Stimulated activated CD4-positive, alpha-beta T cell treated with anti-CD3 and anti-CD28 coated beads, Interleukin-4, amount 100 ng/mL, for 24 hours (primary cell): ENCODE measurements at places on chromosomes 13 and 19.

GRCh38 chr13:49042476-49042875 lies 66.8 kb downstream of the FNDC3A start:
- DNase-seq: no peak

DNA sequence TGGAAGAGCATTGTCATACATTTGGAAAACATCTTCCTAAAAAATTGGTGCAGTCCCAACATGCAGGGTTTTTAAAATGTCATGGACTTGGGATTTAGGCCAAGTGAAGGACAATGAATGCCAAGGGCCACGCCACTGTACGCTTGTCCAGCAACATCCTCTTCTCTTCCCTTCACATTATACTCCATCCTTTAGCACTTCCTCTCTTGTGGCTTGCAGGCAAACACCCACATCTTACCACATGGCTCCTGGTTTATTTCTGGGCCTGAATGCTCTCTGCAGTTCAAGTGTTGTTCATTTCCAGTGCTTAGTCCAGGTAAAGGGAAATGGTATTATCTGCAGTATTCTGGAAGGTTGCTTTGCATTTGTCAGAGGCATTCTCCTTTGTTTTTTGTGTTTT lies 45.0 kb downstream of the CBY2 start:
- no peak for DNase-seq

- no peak for DNase-seq
Measured at GRCh38 chr19:30172613-30173242, 199.5 kb upstream of the ZNF536 start.

DNA sequence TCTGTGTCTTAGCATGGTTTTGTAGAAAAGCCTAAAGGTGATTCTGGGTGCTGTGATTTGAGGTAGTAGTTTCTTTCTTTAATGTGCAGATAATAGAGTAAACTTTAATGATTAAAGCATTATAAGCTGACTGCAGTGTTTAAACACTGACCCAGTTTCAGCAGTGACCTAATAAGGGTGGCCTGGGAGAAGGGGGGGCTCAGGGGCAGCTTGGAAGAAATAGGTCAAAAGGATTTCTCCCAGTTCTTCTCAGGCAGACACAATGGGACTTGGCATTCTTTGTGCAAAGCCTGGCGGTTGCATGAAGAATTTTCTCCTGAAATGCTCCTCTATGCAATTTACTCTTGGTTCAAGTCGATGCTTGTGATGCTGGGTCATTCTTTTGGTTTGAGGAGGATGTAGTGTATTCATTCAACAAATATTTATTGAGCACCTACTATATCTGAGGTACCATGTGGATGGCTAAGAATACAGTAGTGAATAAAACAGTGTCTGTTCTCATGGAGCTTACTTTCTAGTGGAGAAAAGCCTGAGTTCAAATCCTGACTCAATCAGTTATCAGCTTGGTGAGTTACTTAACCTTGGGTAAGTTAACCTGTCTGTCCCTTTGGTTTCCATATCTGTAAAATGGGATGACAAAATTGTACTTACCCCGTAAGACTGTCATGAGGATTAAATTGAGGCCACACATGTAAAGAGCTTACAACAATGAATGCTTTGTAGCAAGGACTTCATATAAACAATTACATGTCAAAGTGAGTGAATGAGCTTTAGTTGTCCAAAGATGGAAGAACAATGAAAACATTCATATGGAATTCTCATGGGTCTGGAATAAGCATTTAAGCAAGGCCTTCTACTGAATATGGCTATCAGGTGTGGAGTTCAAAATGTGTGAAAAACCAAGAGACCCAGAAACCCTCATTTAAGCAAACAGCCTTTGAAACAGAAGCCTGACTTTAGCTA lies 210.2 kb downstream of the KCNRG start:
- no peak for DNase-seq

DNA sequence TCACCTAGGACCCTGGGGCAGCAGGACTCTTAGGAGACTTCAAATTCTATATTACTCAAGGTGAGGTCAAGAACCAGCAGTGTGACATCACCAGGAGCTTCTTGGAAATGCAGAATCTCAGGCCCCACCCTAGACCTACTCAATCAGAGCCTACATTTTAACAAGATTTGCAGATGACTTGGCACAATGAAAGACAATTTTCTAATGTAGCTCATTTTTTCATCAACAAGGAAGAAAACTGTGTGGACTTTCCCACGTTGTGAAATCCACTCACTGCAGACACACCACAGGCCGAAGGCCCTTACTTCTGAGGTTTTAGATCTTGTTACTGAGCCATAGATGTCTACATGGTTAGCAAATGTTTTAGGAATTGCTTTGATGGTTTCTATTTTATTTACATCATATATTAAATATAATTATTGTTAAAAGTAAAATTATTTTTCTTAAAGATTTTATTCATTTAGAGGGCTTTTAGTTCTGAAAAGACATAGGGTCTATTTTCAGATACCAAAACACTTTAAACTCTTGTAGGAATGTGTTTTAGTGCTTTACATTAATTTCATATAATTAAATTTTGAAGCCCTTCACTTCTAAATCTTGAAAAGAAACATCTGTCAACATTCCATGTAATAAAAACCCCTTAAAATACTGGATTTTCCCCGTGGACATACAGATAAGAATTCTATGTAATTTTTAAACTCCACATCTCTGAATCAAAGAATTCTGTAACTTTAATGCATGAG lies 18.5 kb upstream of the STARD13 start:
- no peak for DNase-seq

GRCh38 chr13:24161010-24161775 lies 673 bp downstream of the SPATA13 start:
- peak; percentile 28 for DNase-seq

- DNase-seq: no peak
Measured at GRCh38 chr13:46672338-46673090, 119.5 kb downstream of the LRCH1 start.

GRCh38 chr13:43304945-43305344 lies 281.6 kb downstream of the DNAJC15 start:
- DNase-seq: no peak

GRCh38 chr19:28010656-28011055 lies 1202.3 kb downstream of the UQCRFS1 start:
- no peak for DNase-seq

GRCh38 chr13:20411638-20412342 lies 113.9 kb downstream of the CRYL1 start:
- DNase-seq: peak; percentile 48

- DNase-seq: no peak
Measured at GRCh38 chr13:53341144-53341510, 312.5 kb downstream of the OLFM4 start.

GRCh38 chr19:47232422-47233211 lies 1.6 kb upstream of the BBC3 start:
- peak; percentile 32 for DNase-seq

GRCh38 chr19:40413291-40413845 lies at the start of gene PRX:
PRX (minus strand) TSS chr19:40413378; CDS start chr19:40407932, 5,446 bp downstream.
- no peak for DNase-seq

DNA sequence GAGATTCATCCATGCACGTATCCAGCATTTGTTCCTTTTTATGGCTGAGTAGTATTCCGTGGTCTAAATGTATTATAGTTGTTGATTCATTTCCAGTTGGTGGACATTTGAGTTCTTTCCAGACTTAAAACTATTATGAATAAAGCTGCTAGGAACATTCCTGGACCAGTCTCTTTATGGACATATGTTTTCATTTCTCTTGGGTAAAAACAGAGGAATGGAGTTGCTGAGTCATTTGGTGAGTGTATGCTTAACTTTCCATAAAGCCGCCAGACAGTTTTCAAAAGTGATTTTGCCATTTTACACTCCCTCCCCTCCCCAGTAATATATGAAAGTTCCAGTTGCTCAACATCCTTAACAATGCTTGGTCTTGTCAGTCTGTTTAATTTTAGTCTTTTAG lies 116.4 kb downstream of the TSHZ3 start:
- no peak for DNase-seq

- no peak for DNase-seq
Measured at GRCh38 chr13:30026093-30026492, 175.7 kb upstream of the UBL3 start.

- no peak for DNase-seq
Measured at GRCh38 chr19:16035601-16036297, 40.5 kb upstream of the TPM4 start.

- no peak for DNase-seq
Measured at GRCh38 chr19:41235480-41235879, 16.5 kb downstream of the AXL start.

DNA sequence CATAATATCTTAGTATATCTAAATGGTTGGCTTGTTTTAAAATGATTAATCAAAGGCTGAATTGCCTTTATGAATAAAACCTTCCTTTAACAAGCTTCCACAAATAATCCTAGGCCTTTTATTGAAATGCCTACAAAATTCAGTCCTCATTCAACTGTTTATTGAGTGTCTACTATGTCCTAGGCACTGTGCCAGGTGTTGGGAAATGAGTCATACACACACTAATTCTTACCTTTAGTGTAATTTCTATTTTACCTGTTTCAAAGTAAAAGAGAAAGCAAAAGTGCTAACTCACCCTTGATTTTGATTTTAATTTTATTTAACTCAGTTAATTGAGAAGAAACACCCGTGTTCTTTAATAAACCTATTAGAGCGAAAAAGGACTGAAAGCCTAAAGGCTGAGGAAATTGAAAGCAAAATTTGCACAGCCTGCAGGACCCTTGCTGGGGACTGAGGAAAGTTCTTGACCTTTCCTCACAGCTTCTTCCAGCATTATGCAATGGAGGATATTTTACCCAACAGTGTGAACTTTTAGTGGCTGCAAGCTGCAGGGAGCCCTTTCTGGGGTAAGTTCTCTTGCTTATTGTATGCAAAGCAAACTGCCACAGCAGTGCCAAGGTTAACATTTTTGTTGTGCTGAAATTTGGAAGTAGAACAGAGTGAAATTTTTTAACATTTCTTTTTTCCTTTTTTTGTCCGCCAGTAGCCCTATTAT lies 83.1 kb downstream of the B3GLCT start:
- DNase-seq: no peak

DNA sequence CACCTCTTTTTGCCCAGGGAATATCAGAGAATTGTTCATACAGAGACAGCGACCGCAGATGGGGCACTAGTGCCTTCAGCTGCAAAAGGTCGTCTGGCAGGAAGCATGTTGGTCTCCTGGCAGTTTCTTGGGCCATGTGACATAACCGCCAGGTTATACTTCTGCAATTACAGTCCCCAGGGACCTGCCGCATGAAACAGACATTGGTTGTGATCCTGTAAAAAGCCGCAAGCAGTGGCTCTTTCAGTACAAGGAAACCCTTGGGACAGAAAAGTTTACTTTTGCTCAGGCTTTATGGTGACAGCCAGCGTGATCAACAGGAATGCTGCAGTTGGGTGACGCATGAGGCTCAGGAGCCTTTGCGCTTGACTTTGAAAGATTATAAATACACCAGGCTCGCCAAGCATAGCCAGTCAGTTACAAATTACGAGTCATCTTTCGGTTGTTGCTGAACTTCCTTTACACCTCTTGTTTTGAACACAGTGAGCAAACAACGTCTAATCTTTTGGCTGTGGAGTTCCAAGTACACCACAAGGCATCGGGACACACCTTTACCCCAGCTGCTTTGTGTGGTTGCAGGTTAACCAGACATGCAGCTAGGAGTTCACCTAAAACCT lies 50.5 kb upstream of the UBE2L5 start:
- DNase-seq: peak; percentile 54

GRCh38 chr19:33580645-33581037 lies 41.1 kb upstream of the CHST8 start:
- no peak for DNase-seq

DNA sequence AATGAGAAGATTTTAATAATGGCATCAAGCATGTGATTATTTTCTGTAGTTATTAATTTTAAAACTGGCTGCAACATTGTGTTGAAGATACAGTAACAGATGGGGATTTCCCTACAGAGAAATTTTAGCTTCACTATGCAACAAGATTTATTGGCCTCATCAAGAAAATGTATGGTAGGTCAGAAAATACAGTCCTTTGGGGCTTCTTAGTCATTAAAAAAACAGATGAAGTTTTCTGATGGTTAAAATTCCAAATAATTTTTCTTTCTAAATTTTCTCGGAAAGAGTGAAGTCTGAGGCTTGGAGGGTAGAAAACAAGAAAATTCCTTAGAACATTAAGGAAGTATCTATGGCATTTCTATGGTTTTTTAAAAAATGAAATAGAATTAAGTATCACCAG lies 1790.8 kb upstream of the PCDH20 start:
- no peak for DNase-seq

GRCh38 chr13:45331123-45331619 lies 9.8 kb downstream of the TPT1 start:
- no peak for DNase-seq

DNA sequence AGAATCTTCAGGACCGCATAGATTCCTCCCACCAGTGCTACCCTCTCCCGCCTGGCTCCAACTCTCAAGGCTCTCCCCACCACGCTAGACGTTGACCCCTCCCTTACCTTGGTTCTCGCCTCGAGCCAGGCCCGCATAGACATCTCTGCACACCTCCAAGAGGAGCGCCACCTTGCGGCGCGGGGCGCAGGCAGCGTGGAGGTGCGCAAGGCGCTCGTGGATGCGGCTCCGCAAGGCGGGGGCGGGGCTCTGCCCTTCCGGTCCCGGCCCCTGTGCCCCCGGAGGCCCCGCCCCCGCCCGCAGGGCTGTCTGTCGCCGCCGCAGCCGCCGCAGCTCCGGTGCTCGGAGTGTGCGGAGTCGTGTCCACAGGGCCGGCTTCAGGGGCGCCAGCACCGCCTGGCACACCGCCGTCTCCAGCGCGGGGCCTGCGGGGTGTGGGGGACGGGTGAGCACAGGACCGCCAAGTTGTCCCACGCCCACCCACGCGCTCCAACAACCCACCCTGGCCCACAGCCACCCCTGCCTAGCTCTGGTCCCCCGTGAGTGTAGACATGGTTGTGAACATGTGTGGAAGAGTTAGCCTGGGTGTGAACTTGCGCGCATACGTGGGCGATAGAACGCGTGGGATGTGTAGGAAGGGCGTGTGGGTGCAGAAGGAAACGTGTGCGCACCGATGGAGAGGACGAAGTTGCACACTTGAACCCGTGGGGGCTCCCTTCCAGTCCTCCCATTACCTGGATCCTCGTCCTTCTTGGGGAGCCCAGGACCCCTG lies 8.1 kb downstream of the RINL start:
- peak; percentile 92 for DNase-seq

GRCh38 chr19:35267818-35268535 lies 785 bp upstream of the USF2 start:
- DNase-seq: peak; percentile 74

- DNase-seq: no peak
Measured at GRCh38 chr13:39888865-39889810, 233.7 kb downstream of the COG6 start.

DNA sequence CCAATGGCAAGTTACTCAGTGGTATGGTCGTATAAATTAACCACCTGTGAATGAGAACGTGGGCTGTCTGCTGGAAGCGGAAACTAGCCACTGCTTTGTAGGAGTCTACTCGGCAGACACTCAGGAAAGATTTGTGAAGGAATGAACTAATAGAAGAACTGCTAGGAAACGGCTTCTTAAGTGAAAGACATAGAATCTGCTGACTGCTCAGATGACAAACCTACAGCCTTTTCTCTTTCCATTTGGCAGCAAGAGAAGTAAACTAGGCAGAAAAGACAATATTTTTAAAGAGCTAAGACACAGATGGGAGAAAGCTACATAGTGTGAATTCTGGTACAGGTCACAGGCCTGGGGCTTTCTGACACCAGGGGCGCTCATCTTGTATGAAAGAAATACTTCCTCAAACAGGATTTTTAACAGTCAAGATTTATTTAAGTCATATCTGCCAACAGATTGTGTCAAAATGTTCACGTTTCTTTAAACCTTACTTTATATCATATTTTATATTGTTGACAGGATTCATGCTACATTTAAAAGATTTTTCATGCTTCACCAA lies 78.4 kb downstream of the MIPEP start:
- DNase-seq: no peak

GRCh38 chr13:50891206-50891605 lies 18.4 kb upstream of the RNASEH2B start:
- no peak for DNase-seq

GRCh38 chr13:95570016-95570415 lies 17.5 kb downstream of the CLDN10 start:
- no peak for DNase-seq
